ENCODE measurements at places on chromosomes 4 and X.

DNA sequence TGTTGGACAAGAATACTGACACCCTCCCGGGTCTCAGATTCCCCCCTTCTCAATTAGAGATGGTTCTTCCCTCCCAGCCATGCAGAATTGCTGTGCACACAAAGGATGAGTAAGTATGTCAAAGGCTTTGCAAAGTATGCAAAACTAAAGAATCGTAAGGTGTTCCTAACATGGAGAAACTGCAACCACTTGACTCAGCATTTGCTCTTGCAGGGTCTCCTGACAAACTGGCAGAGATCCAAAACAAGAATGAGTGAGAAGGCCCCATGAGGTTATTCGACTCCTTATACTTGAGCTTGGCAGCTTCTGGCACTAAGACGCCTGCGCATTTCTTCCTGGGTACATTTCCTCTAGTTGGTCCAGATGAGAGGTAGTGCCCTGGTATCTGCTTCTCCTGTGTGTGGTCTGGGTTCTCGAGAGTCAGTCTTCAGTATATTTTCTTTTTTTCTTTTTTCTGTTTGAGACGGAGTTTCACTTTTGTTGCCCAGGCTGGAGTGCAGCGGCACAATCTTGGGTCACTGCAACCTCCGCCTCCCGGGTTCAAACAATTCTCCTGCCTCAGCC is 8.2 kb downstream of the FAM184B start:
- no peak for DNase-seq
- H3K27me3 ChIP-seq: no peaks in the 10 kb centered on the region
- no peaks in the 10 kb centered on the region for H3K4me1 ChIP-seq
- no peaks in the 10 kb centered on the region for H3K36me3 ChIP-seq

GRCh38 chr4:119284876-119285780 is 36.8 kb downstream of the FABP2 start:
- no peaks in the 10 kb centered on the region for H3K36me3 ChIP-seq
- no peak overlapping the region for H3K4me3 ChIP-seq
- no peaks in the 10 kb centered on the region for H3K4me1 ChIP-seq
- no peak for DNase-seq
- no peaks in the 10 kb centered on the region for H3K27me3 ChIP-seq

DNA sequence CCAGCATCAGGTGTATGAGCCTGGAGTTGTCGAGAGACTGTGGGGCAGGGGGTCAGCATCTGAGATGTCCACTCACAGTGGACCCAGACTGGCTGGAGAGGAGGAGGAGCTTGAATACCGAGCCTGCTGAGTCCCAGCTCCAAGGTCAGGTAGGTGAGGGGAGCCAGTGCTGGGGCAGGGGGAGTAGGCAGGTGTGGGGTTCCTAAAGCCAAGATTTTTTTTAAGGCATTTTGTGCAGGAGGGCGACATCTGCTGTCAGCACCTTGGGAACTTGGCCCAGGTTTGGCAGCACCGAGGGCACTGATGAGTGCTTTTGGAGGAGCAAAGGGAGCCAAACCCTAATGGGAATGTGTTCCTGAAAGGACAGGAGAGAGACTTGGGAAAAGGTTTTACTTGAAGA is 64.2 kb upstream of the MSANTD1 start:
- no peak overlapping the region for H3K4me3 ChIP-seq
- peaks cover 56% of the 10 kb centered on the region for H3K36me3 ChIP-seq
- H3K4me1 ChIP-seq: no peaks in the 10 kb centered on the region

GRCh38 chr4:96473246-96473645 is 633.4 kb downstream of the PDHA2 start:
- no peaks in the 10 kb centered on the region for H3K27me3 ChIP-seq
- no peaks in the 10 kb centered on the region for H3K36me3 ChIP-seq
- H3K4me3 ChIP-seq: no peak overlapping the region
- no peak for DNase-seq

- H3K4me3 ChIP-seq: no peak overlapping the region
- H3K4me1 ChIP-seq: peaks cover 9% of the 10 kb centered on the region
- no peaks in the 10 kb centered on the region for H3K27me3 ChIP-seq
Observed at GRCh38 chrX:69097451-69098236, 67.6 kb downstream of the PJA1 start.

DNA sequence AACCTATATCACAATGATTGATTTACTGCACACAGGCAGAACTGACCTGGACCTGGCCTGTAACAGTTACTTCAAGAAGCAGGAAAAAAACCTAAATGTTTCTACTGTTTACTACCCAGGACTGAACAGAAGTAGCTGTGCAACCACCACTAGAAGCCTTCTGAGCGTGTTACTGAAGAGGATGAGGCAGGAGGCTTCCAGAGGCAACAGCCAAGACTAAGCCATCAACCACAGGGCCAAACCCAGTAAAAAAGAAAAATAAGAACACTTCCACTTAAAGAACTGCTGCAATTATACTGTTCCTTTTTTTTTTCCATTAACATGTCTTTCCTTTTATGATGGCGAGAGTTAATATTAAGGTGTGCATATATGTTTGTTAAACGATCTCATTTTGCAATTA is 29.4 kb upstream of the TTC29 start:
- no peak overlapping the region for H3K27ac ChIP-seq
- no peaks in the 10 kb centered on the region for H3K4me1 ChIP-seq
- H3K4me3 ChIP-seq: no peak overlapping the region
- no peak for DNase-seq

GRCh38 chrX:47311932-47312774 is 58.2 kb upstream of the ZNF157 start:
- no peak overlapping the region for H3K27ac ChIP-seq
- DNase-seq: peak; percentile 62
- H3K27me3 ChIP-seq: no peaks in the 10 kb centered on the region
- no peaks in the 10 kb centered on the region for H3K36me3 ChIP-seq
- H3K4me3 ChIP-seq: no peak overlapping the region

- H3K4me1 ChIP-seq: peaks cover 4% of the 10 kb centered on the region
- H3K27ac ChIP-seq: no peak overlapping the region
Observed at GRCh38 chr4:112664611-112665010, 27.7 kb downstream of the LARP7 start.

- H3K36me3 ChIP-seq: no peaks in the 10 kb centered on the region
- no peak overlapping the region for H3K27ac ChIP-seq
Observed at GRCh38 chr4:109977854-109978501, 65.3 kb downstream of the EGF start.

GRCh38 chrX:15158350-15158735 is 111.5 kb downstream of the ASB9 start:
- H3K4me3 ChIP-seq: no peak overlapping the region
- no peak for DNase-seq
- H3K27ac ChIP-seq: no peak overlapping the region
- no peaks in the 10 kb centered on the region for H3K36me3 ChIP-seq
- H3K27me3 ChIP-seq: peaks cover 11% of the 10 kb centered on the region

DNA sequence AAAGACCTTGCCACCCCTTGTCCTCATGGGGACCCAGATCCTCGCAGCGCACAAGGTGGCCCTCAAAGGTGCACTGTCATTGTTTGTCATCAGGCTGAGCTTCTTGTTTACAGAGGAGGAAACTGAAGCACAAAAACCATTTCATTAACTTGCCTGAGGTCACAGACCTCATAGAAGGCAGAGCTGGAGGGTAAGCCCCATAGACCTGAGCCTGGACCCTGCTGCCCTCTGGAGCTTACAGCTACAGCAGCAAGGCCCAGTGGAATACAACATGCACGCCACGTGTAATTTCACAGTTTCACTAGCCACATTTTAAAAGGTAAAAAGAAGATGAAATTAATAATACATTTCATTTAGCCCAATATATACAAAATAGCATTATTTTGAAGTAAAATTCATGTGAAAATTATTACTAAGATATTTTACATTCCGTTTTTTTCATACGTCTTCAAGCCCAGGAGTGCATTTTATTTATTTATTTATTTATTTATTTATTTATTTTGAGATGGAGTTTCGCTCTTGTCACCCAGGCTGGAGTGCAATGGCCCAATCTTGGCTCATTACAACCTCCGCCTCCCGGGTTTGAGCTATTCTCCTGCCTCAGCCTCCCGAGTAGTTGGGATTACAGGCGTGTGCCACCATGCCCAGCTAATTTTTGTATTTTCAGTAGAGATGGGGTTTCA is 8.8 kb downstream of the JAKMIP1 start:
- H3K4me1 ChIP-seq: peaks cover 18% of the 10 kb centered on the region
- H3K36me3 ChIP-seq: peaks cover 10% of the 10 kb centered on the region
- no peaks in the 10 kb centered on the region for H3K27me3 ChIP-seq
- H3K4me3 ChIP-seq: no peak overlapping the region
- no peak for DNase-seq

DNA sequence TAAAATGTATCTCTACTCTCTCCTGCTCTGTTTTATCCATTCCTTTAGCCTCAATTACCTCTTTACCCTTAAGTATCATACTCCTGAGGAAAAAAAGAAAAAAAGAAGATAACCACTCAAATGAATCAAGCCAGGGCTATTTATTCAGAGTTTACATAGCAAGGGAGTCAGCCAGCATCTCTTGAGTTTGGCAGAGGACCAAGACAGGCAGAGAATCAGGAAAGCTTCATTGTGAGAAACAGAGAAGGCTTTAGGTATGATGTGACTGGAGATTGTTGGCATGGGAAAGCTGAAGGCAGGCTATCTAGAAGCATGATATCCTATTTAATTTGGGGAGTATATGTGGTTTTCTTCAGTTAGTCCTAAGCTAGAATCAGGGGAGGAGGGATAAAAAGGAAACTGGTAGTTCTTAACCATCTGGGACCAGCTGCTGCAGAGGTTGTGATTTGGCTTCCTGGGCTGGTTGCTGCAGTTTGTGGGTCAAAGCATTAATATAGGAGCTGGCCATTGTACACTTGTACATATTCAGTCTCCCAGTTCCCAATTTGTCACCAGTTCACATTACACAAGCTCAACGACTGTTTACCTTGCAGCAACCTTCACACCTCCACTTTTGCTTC is 11.2 kb downstream of the APELA start:
- no peaks in the 10 kb centered on the region for H3K36me3 ChIP-seq
- H3K4me1 ChIP-seq: no peaks in the 10 kb centered on the region
- H3K4me3 ChIP-seq: no peak overlapping the region
- no peaks in the 10 kb centered on the region for H3K27me3 ChIP-seq
- peak; percentile 42 for DNase-seq

DNA sequence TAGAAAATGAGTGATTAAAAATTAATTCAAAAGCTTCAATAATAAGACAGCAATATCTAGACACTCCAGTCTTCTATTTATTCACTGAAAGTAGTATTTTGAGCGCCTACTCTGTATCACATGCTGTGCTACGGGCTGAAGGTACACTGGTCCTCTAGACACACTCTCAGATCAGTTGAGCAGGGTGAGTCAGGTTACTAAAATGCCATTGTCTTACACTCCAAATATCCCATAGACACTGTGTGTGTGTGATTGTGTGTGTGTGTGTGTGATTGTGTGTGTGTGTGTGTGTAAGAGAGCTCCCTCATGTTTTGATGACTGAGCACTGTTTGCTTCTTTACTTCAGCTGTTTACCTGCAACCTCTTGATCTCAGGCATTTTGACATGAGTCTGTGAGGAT is 342.8 kb upstream of the BOD1L1 start:
- no peaks in the 10 kb centered on the region for H3K4me1 ChIP-seq
- no peak for DNase-seq
- H3K4me3 ChIP-seq: no peak overlapping the region

GRCh38 chr4:338759-339097 is 1.1 kb downstream of the ZNF141 start:
- peak overlapping the region; percentile 69 for H3K4me3 ChIP-seq
- peak overlapping the region; percentile 96 for H3K27ac ChIP-seq
- H3K4me1 ChIP-seq: peaks cover 17% of the 10 kb centered on the region
- peaks cover 2% of the 10 kb centered on the region for H3K36me3 ChIP-seq
- H3K27me3 ChIP-seq: no peaks in the 10 kb centered on the region
- peak; percentile 1 for DNase-seq
